CD4-positive, alpha-beta T cell treated with Interleukin-10 for 1 hour (primary cell): ENCODE measurements at places on chromosomes 11 and 22.

GRCh38 chr22:19614536-19614863 is 90.3 kb upstream of the CLDN5 start:
- no peak for DNase-seq

DNA sequence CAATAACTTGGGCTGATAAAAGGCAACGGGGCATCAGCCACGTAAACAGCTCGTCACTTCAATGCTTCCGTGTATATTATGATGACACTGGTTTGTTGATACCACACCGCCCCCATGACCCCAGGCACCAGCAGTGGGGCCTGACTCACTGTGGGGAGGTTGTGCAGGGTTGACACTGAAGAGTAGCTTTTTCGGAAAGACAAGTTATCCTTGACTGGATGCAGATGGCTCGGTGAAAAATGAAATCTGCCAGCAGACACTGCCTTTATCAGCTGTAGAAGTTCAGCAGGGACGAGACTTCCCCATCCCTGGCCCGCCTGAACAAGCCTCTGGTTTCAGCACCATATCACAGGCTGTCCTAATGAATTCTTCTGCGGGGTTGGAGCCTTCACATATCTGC is 55.6 kb downstream of the WT1 start:
- DNase-seq = no peak

DNA sequence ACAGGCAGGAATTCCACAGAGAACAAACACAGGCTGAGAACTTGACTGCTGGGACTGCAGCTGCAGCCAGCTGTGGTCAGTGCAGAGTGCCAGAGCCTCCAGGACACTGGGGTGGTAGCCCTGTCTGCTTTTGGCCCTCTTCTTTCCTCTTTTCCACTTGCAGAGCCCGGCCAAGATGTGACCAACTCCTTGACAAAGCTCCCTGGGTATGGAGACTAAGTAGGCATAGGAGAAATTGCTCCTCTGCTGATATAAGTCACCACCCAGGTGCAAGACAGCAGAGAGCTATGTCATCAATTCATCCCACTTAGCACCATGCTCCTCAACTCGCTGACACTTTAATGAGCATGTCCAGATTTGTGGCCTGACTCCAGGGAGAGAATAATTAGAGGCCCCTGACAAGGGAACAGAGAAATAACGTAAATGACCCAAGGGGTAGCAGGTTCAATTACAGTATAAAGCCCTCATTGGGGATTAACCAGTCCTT is 369.4 kb upstream of the B3GAT1 start:
- DNase-seq = no peak

GRCh38 chr22:45204819-45205218 is 35.9 kb downstream of the KIAA0930 start:
- no peak for DNase-seq

- no peak for DNase-seq
Observed at GRCh38 chr22:46864314-46865051, 102.0 kb downstream of the TBC1D22A start.

DNA sequence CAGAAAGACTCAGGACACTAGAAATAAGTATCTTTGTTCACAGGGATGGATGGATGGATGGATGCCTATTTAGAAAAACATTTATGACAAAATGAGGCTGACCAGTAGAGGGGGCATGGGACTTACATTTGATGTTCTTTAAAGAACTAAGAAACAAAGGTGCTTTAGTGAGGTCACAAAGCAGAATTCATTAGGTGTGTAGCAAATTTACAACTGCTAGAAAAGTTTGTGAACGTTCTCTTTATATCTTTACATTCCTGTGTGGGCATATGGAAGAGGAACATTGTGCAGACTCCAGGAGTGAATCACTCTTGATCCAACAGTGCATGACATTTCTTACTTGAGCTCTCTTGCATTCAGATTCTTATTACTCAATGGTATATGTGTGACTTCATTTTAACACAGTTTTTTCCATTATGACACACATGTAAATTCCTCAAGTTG is 15.8 kb upstream of the SIK2 start:
- DNase-seq = peak; percentile 69

DNA sequence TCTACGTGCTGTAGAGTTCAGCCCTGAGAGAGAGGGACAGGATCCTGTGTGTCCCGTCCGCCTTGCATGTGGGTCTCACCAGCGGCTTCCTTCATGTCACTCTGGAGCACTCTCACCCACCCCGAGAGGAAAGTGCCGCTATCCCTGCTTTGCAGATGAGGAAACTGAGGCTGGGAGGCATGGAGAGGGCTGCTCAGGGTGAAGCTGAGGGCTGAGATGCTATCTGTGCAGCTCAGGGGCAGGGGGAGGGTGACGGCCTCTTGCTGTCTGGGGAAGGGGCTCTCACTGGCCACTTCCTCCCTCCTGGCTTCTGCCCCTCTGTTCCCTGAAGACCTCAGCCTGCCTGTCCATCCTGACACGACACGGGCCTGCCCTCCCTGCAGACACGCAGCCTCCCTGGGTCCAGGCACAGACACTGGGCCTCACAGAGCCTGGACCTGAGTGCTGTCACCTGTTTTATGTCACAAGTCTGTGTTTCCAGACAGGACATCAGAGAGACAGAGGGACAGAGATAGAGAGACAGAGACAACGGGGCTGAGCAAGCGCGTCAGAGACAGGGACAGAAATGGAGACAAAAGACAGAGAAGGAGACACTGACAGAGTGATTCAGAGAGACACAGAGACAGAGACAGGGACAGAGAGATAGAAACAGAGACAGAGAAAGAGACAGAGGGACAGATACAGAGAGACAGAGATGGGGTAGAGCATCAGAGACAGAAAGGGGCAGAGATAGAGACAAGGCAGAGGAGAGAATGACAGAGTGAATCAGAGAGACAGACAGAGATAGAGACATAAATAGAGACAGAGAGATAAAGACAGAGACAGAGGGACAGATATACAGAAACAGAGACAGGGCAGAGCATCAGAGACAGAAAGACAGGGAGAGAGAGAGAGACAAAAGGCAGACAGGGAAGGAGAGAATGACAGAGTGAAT is 53.1 kb downstream of the MCM5 start:
- no peak for DNase-seq

- DNase-seq = no peak
Observed at GRCh38 chr22:39179401-39179827, 26.9 kb upstream of the CBX7 start.
